HS-27A (cell line): ENCODE measurements at places on chromosomes 7 and 10.
A peak's percentile ranks its signal among the peaks of the same experiment; 100 is the strongest.

- no peak for DNase-seq
Measured at GRCh38 chr7:141023295-141023694, 8.5 kb upstream of the MRPS33 start.

- no peak for DNase-seq
Measured at GRCh38 chr7:103010211-103010610, 64.4 kb downstream of the FBXL13 start.

GRCh38 chr10:72455889-72456595, 101.3 kb upstream of the DNAJB12 start:
- DNase-seq = no peak

DNA sequence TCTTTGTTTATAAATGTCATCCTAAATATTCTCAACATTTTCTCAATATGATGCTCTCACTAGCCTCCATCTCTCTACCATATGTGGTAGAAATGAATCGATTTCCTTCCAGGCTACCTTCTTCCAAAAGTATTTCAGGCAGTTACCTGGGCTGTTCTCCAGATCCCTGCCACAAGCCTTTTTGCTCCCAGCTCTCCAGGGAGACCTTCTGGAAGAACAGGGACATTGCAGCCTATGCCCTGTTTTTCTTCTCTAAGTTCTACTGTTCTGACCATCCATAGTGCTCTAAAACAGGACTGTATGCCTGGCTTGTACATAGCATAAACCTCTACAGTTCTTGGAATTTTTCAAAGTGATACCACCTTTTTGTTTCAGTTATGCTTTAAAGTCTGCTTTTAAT, 552.8 kb downstream of the ANKRD7 start:
- DNase-seq = no peak

DNA sequence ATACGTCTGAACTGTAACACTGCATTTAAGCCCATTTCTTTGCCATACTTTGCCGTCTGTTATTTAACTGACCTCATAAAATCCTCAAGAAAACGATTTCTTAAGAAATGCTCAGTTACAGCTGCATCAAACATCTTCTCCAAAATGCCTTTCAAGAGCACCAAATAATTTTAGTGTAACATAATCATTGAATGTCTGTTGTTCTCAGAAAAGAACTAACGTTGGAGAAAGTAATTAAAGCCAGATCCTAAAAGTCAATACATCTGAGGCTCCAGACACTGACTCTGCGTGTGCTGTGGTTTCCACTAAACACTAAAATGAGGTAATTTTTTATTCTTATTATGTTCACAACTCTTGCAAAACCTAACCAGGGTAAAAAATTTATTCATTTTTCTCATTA, 63.7 kb upstream of the LRRC17 start:
- DNase-seq = no peak

- DNase-seq = no peak
Measured at GRCh38 chr10:129396021-129396722, 70.9 kb upstream of the MGMT start.

- no peak for DNase-seq
Measured at GRCh38 chr7:142827951-142828500, 26.9 kb upstream of the EPHB6 start.

- no peak for DNase-seq
Measured at GRCh38 chr7:97971120-97971989, 18.6 kb downstream of the OCM2 start.

DNA sequence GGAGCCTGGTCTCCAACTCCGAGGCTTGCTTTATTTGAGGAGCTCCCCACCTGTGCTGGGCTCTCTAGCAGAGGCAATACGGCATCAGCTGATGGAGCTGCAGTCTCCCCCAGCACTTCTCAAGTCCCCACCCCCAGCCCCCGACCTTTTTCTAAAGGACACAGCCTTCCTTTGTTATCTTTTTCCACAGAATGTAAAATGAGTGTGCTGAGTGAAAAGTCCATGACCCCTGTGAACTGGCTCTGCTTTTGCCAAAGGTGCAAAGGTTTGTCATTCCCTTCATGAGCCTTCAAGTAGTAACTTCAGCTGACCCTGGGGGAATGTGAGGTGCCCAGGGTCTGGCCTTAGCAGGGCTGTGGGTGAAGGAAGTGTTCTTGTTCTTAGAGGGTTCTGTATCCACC, 25.5 kb downstream of the LRRC4 start:
- DNase-seq = no peak

DNA sequence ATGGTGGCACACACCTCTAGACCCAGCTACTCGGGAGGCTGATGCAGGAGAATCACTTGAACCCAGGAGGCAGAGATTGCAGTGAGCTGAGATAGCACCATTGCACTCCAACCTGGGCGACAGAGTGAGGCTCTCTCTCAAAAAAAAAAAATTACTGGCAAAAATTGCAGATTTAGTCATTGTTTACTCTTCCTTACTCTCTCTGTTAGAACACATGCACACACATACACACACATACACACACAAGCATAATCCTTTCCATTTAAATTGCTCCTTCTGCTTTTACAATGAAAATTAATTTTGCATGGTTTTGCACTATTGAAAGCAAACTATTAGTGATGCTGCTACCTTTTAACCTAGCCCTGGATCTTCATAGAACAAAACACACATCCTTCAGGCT, 15.4 kb upstream of the UCN3 start:
- no peak for DNase-seq

- no peak for DNase-seq
Measured at GRCh38 chr7:70703785-70704184, 428.2 kb upstream of the GALNT17 start.

DNA sequence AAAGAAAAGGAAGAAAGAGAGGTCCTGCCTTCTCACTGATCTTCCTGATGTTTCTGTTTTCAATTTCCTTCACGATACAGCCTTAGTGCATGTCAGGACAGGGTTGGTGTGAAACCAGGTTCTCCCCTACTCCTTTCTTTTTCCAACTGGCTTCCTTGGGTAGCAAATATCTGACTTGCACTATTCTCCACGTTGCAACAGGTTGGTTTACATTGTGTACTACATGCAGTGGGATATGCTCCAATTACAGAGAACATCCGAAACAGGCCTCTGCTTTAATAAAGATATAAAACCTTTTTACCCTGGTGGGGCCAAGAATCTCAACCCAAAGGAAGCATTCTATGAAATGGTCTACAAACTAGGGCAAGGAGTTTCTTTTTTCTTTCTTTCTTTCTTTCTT, 16.9 kb upstream of the CREB5 start:
- no peak for DNase-seq

GRCh38 chr7:64945503-64946175, 42.6 kb downstream of the ZNF273 start:
- no peak for DNase-seq

GRCh38 chr7:156474241-156474743, 166.3 kb upstream of the RNF32 start:
- no peak for DNase-seq

DNA sequence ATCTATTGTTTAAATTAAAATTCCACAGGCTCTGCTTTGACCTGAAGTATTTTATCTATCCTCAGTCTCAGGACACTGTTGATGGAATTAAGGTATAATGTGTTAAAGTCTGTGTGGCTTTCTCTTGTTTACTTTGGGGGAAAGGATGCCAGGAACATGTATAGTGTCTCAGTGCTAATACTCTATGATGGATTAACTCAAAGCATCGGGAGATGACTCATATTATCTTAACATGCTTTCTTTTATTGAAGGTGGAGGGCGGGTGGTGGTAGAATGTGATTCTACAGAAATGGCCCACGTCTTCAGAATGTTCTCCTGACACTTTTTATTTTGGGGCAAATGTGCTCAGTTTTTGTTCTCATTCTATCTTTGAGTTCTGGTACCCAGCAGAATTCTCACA, 189.0 kb downstream of the ANKRD30A start:
- no peak for DNase-seq

DNA sequence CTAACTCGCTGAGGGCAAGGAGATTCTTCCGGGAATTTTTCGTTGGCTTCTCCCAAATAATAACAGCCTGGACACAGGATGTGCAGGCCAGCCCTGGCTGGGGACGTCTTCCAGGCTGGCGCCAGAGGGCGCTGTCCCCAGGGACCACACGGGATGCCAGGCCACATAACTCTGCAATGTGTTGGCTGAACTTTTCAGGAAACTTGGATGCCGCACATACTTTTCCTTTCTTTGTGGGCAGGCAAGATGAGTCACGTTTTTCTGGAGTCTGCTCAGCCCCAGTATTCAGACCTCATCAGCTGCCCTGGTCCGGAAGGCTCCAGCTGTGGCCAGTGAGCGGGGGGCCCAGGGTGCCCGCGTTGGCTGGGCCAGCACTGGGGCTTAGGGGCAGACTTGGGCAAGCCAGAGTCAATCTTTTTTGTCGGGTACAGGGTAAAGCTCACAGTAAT, 122.7 kb downstream of the PRKAG2 start:
- peak; percentile 86 for DNase-seq
